ENCODE measurements at places on chromosomes 11 and 22.
A peak's percentile ranks its signal among the peaks of the same experiment; 100 is the strongest.

GRCh38 chr11:94128291-94128745 lies 323 bp upstream of the PANX1 start:
- no peak for DNase-seq

GRCh38 chr11:127965939-127966668 lies 621.3 kb downstream of the ETS1 start:
- DNase-seq = no peak

GRCh38 chr11:118888398-118888797 lies 4.7 kb downstream of the CXCR5 start:
- no peak for DNase-seq

DNA sequence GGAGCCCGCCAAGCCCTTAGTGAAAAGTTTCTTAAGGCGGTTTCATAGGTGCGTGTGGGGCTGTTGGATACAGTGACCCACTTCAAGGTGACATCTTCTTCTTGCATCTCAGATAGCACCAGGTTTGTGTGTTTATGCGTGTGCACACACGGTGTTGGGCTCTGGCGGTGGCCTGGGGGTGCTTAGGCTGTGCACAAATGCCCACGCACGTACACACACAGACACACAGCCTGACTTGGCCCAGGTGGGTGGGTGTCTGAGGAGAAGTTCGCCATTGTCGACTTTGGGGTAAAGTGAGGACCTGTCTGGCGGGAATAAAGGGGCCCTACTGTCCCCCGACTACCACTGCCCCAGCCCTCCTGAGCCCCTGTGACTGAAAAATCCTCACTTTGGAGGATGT lies 103.8 kb downstream of the KCNQ1 start:
- no peak for DNase-seq

GRCh38 chr11:4025967-4026324 lies 68.7 kb upstream of the RRM1 start:
- DNase-seq = no peak

- no peak for DNase-seq
Measured at GRCh38 chr22:36330655-36331305, 57.0 kb downstream of the MYH9 start.

- DNase-seq = no peak
Measured at GRCh38 chr11:115759622-115760460, 255.6 kb upstream of the CADM1 start.

- DNase-seq = no peak
Measured at GRCh38 chr11:91630916-91631673, 593.5 kb upstream of the FAT3 start.

DNA sequence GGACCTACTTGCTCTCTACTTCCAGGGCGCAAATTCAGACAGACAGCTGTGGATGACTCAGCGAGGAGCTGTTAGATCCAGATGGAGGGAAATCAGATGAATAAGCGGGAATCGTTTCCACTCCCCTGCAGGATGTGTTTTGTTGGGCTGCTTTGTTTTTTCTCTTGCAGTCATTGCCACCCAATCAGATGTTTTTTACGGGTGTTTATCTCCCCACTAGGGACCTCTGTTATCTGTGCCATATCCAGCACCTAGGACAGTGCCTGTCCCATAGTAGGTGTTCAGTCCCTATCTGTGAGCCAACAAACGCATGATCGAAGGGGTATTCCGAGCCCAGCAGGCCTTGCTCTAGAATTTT lies 51.1 kb upstream of the PARVG start:
- DNase-seq = no peak

GRCh38 chr22:39450258-39450955 lies 6.4 kb upstream of the MGAT3 start:
- no peak for DNase-seq

GRCh38 chr11:99925968-99926367 lies 761.1 kb upstream of the ARHGAP42 start:
- no peak for DNase-seq

DNA sequence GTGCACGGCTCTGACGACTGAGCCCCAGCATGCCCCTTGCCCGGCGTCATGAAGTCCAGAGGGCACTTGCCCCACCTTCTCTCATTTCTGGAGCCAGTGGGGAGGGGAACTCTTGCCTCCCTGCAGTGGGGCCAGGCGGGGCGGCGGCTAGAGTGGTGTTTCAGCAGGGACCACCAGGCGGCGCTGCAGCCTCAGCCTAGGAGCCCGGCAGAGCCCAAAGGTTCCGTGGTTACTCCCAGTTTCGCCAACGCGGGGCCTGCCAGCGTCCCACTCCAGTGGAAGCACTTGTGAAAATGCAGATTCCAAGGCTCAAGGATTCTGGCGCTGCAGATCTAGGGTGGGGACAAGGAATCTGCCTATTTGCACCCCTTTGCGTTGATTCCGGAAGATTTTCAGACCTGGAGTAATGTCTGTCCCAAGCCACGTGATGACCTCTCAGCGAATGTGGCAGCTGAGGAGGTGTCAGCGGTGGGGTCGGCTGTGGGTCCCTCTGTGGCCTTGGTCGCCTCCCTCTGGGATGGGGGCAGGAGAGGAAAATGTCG lies 55.7 kb downstream of the CD82 start:
- DNase-seq = no peak

DNA sequence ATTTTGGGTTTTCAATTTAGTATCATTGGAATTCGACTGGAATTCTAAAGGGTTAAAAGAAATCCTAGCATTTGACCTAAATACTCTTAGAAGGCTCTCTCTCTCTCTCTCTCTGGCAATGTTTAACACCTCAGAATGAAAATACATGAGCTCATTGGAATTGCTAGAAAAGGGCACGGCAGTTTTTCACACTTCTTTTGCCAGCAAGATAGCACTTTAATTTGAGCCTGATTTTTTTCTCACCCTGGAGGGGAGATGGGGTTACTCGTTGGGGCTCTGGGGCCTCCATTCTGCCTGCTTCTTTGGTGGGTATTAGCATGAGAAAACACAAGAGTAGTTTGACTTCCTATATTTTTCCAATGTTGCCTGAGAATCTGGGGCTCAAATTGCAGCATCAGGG lies 22.8 kb upstream of the CLMP start:
- no peak for DNase-seq

GRCh38 chr11:10518123-10518522 lies 22.9 kb downstream of the RNF141 start:
- DNase-seq = no peak

- no peak for DNase-seq
Measured at GRCh38 chr11:100670140-100670539, 16.9 kb upstream of the ARHGAP42 start.

DNA sequence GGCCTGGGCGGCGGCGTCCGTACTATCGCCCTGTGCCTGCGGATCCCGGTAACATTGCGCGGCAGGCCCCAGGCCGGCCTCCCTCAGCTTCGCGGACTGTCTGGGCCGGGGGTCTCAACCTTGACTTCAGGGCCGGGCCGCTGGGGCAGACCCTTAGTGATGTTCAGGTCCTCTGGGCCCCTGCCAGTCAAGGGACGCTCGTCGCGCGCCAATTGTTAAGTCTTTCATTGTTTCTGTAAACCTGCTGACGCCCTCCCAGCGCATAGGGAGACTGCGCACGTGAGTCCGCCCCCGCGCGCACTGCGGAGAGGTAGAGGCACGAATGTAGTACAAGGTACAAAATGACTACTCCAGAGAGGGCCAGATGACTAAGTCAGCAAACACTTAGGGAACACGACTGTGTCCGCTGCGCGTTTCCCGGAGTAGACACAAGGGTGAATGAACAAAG lies 451 bp upstream of the HDHD5 start:
- peak; percentile 61 for DNase-seq

DNA sequence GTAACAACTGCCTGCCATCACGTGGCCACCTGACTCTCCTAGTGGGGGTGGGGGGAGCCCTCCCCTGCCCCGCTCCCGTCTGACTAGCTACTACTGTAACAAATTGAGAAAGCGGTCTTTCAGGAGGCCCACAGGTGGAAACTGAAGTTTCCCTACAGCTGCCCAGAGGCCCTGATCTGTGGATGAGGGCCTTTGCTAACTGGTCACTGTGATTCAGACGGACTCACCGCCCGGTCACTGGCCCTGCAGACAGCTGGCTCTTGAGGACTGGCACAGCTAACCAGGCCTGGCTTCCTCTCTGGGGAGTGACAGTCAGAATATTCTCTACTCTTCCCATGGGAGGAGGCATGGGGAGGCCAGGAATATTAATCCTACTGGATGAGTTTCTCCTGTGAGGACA lies 116.8 kb downstream of the ARHGAP8 start:
- DNase-seq = no peak

- DNase-seq = no peak
Measured at GRCh38 chr11:37394236-37394870, 796.3 kb upstream of the RAG2 start.

DNA sequence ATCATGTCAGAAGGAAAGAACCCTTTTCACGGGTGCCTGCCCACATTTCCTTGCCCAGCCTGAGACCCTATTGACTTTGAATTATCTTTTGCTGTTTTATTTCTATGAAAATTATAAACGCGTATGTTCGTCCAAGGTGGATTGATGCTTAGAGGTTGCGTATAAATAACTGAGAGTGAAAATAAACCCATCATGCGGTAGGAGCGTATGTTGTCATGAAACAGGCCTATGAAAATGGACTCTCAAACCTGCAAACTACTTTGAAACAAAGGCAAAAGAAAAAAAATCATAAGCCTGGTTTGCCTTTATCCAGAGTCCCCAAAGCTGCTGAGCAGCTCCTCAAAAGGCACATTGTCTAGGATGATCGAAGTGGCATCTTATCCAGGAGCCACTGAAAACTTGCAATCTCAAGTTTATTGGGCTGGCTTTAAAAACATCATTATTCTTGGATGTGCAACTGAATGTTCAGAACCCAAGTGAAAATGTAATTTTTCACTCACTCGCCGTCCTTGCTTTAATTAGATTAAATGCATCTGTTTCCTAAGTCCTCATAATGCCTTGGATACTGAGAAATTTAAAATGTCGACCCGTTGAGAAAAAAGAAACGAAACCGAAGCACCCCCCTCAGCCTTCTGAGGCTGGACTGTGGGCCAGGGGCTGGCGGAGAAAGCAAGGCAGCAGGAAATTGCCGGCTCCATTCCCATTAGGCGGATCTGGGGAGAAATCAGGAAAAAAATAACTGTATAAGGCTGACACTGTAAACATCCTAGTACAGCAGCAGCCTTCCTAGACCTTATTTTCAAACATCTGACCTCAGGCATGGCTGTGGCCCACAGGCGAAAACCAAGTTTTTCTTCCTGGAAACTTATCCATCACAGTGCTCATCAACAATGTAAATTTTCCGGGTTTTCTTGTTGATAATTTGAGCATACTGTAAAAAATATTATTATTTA lies 82.9 kb upstream of the PPARA start:
- DNase-seq = no peak

GRCh38 chr11:47437746-47438418 lies 11.1 kb downstream of the RAPSN start:
- DNase-seq = no peak

DNA sequence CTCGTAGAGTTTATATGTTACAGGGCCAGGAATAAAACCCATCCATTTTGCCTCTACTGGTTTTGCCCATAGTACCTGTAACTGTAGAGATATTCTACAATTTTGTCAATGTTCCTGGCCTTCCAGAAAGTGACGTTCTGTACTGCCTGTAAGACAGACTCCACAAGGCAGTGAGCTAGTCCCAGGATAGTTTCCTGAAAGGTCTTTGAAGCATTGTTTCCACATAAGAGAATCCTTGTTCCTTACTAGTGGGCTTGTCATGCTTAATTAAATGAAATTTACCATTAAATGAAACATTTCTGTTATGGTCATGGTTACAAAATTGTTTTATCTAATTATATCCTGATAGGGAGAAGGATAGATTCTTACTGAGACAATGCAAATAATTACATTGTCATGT lies 80.4 kb downstream of the HSD17B12 start:
- no peak for DNase-seq

DNA sequence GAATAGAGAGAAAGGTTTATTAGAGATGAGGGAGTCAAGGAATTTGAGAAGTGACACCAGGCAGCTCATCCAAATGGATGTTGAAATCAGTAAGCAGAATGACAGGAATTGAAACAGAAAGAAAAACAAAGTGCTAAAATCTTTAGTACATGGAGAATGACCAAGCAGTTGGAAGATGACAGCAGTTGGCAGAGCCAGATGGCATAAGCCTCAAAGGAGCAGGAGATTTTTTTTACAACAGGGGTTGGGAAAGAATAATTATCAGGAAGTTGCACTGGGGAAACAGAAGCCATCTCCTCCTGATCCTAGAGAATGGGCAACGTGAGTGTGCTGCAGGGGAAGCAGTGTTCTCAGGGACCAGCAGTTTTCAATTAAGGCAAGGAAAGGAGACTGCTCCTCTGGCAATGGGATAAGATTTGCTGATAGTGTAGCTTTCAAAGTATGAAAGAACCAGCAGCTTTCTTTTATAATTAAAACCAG lies 28.9 kb downstream of the RAB39A start:
- no peak for DNase-seq

DNA sequence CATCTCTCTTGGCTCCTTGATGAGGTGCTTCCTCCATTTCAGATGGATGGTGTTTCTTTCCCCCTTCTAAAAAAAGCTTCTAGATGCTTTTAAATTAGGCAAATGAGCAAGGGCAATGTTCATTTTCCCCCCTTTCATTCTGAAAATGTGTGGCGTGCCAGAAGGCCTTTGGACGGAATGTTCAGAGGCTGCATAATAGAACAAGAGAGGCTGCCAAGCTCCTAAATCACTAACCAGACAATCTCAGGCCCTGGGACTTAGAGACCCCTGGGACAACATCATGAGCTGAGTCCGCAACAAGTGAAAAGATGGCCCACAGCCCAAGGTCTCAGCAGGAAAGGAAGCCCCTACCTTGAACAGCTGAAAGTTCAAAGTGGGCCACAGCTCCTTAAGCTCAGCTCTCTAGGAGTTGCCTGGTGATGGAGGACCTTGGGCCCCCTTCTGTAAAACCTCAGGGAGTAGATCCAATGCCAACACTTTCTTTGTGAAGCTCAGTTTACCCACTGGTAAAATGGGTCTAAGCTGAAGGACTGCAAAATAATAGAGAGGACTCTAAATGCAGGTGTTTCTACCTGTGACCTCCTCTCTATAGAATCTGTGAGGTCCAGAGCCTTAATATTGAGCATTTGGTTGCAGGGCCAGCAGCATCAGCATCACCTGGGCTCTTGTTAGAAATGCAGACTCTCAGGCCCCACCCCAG lies 144.0 kb downstream of the FBXO7 start:
- DNase-seq = no peak

- DNase-seq = no peak
Measured at GRCh38 chr22:40957601-40958000, 6.4 kb downstream of the RBX1 start.

DNA sequence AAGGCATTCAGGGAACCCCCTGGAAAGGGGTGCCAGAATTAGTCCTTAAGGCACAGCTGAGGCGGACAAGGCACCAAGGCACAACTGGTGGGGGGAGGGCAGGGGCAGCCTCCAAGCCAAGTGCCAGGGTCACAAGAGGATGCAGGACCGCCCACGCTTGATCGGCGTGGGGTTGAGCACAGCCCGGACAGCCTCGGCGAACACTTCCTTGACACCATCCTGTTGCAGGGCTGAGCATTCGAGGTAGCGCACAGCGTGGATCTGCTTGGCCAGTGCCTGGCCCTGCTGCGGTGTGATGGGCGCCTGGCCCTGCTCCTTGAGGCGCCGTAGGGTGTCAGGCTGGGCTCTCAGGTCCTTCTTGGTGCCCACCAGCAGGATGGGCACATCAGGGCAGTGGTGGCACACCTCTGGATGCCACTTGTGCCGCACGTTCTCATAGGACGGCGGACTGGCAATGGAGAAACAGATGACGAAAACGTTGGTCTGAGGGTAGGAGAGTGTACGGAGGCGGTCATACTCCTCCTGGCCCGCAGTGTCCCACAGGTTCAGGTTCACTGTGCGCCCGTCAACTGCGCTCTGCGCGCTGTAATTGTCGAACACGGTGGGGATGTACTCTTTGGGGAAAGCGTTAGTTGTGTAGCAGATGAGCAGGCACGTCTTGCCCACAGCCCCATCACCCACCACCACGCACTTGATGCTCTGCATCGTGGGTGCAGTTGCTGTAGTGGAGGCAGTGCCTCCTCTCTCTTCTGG lies 13.1 kb downstream of the RHOG start:
- DNase-seq = no peak

All from stimulated activated CD4-positive, alpha-beta T cell treated with anti-CD3 and anti-CD28 coated beads, Interleukin-12 subunit alpha, Interleukin-12 subunit beta, amount 100 ng/mL, for 24 hours (primary cell).